ENCODE measurements at places on chromosomes 13 and 19.

DNA sequence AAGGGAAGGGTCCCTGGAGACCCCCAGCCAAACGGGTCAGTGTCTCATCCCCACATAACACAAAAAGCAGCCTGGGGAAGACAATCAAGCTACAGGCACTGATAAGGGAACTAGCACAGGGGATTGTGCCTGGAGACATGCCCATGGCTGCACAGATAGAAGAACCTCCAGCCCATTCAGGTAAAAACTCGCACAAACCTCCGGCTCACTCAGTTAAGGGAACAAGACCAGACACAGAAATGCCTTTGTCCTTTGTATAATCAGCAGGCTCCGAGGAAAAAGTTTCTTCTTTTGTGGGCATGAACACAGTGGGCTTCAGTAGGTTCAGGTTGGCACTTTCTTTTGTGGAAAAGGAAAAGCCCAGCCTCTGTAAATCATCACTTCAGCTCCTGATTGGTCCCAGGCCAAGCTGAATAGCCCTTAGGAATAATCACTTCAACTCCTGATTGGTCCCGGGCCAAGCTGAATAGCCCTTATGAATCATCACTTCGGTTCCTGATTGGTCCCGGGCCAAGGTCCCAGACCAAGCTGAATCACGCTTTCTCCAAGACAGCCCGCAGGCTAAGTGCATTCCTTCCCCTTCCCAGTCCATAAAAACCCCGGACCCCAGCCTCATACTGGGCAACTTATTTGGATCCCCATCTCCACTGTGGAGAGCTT lies 5.0 kb upstream of the ZNF230 start:
- no peak for DNase-seq

GRCh38 chr13:110261166-110262081 lies 45.5 kb downstream of the COL4A1 start:
- no peak for DNase-seq

- DNase-seq = no peak
These were observed 12.2 kb upstream of the KCTD15 start for GRCh38 chr19:33784432-33784831.

GRCh38 chr13:109162248-109163036 lies 533.0 kb downstream of the MYO16 start:
- DNase-seq = no peak

DNA sequence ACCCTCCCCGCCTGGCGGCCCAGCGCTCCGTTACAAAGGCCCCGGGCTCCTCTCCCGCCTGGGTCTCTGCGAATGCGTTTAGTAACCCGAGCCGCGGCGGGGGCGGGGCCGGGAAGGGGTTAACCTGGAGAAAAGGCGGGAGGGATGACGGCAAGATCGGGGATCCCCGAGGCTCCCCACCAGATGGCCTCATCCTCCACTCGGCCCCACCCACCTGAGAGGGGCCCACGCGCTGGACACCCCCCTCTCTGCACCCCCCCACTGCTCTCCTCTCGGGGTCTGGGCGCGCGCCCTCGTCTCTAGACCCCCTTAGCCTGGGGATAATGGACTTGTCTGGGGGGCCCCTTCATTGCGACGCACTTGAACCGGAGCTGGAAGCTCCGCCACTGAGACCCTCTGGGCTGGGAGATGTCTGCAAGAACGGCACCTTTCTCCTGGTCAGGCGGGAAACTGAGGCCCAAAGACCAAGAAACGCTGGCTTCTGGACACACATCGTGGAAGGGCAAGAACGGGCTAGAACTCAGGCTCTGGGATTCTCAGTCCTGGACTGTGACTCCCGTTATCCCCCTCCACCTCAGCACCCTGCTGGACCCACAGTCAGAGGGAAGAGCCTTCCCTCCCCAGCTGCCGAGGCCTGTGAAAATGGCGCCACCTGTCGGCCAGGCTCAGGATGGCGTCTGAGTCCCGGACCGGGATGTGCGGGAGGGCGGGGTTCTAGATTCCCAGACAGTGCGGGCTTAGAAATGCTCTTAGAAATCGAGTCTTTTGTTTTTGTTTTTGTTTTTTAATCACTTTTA lies 2.9 kb upstream of the LTBP4 start:
- DNase-seq = no peak

Measured in NCI-H1417 treated with DMSO at 0.1 percent for 48 hours (cell line).